ENCODE measurements at places on chromosomes 1 and 21. TPM values are rescaled to one million over a fixed set of nuclear protein-coding genes. Genes with fewer than 3 reads are reported as not detected.

STPG1 gene
- 4.3 TPM for total RNA-seq

CD1E gene
- total RNA-seq = not detected

LIX1L gene
- 33.4 TPM for total RNA-seq

SERINC2 gene
- total RNA-seq = 9.1 TPM
